HFFc6 (cell line): ENCODE measurements at places on chromosomes 11 and 22.

DNA sequence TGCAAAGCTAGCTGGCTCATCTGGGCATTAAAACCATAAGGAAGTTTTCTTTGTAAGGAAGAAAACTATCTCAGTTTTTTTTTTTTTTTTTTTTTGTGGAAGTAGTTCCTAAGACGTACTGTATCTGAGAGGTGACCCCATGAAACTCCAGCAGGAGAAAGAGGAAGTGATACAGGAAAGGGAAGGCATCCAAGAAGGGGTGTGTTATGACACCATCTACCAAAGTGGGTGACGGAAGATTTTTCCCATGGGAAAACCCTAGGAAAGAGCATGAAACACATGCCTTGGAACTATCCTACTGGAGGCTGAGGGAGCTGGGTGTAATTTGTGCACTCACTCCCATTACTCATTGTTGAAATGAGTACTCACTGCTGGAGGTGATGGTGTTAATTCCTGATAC is 63.8 kb upstream of the ARHGAP20 start:
- DNase-seq: no peak

DNA sequence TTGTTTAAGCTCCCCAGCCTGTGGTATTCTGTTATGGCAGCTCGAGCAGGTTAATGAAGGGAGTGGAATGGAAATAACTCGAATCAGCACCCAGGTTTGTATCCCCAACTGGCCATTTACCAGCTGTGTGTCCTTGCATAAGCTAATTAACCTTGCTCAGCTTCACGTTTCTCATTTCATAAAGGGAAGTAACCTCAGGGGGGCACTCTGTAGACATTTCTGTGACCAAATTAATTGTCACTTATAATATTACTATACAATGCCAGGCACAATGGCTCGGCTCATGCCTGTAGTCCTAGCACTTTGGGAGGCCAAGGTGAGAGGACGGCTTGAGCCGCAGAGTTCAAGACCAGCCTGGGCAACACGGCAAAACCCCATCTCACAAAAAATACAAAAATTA is 13.8 kb downstream of the ADA2 start:
- DNase-seq: no peak

- no peak for DNase-seq
These were observed 3.2 kb downstream of the LTBP3 start for GRCh38 chr11:65554842-65555430.

DNA sequence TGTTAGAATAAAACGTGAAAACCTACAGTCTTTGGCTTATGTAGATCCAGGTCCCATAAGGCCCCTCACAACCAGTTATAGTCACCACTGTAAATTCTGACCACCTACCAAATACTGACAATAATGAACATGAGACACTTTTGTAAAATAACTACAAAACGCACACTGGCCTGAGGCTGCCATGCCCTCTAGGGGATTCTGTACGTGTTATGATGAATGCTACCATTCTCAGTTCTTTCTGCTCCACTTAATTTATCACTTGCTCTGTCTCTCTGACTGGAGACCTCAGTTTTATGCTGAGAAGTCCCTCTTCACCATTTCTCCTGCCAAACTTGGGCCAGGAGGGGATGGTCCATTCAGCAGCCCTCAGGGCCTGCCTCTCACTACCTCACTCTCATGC is 18.7 kb upstream of the TMPRSS5 start:
- no peak for DNase-seq

GRCh38 chr11:13114566-13115379 is 105.7 kb downstream of the RASSF10 start:
- DNase-seq: no peak

GRCh38 chr11:706957-707816 is 1.2 kb downstream of the EPS8L2 start:
- DNase-seq: no peak

DNA sequence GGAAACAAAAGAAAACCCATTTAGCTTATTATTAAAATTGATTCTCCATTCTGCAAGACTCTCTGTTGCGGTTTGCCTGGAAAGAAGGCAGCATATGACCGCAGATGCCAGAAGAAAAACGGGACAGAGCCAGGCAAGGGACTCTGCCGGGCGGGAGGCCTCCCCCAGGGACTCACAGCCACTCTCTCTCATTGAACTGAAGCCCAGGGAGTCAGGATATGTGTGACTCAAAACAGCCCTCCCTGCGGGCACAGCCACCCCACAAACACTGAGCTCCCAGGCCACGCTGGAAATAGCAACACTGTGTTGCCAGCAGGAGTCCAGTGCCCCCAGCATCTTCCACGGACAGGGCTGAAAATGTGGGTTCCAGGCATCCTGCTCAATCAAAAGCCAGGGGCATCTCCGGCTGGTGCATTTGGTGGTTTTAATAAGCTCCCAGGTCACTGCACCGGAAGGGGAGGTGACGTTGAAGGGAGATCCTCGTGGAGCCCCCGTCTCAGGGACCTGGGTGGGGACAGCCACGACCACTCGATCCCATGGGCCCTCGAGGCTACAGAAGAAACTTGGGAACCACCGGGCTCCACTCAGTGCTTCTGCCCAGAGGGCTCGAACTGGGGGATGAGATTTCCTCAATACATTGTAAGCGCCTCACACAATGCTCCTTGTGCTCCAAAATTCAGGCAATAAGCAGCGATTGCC is 624.5 kb downstream of the TBC1D22A start:
- no peak for DNase-seq

GRCh38 chr11:82521427-82521826 is 212.2 kb downstream of the FAM181B start:
- DNase-seq: no peak

DNA sequence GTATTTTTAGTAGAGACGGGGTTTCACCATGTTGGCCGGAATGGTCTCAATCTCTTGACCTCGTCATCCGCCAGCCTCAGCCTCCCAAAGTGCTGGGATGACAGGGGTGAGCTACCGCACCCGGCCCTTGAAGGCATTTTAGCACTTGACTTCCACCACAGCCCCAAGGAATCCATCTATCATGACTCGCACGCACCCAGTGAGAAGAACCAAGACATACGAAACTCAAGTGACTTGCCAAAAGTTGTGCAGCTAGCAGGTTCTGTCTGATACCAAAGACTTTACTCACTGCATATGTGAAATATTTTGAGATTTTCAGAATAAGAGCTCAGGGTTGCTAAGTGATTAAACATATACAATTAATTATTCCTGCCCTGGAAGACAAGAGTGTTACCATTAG is 21.0 kb downstream of the FLI1 start:
- DNase-seq: peak; percentile 99
